ENCODE measurements at places on chromosomes 5 and 9.

DNA sequence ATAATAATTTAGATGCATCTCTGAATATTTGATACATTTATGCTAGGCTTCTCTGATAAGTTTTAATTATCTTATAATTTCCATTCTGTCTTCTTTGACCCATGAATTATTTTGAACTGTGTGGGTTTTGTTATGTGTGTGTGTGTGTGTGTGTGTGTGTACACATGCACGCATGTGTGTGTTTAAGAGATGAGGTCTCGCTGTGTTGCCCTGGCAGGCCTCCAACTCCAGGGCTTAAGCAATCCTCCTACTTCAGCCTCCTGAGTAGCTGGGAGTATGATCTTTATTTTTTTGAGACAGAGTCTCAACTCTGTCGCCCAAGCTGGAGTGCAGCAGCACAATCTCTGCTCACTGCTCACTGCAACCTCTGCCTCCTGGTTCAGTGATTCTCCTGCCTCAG is 75.4 kb downstream of the NDUFAF2 start:
- DNase-seq, result no peak

- DNase-seq, result no peak
Observed at GRCh38 chr9:121786998-121787422, 135.6 kb downstream of the DAB2IP start.

GRCh38 chr5:143569722-143570567 is 166.5 kb upstream of the NR3C1 start:
- no peak for DNase-seq

DNA sequence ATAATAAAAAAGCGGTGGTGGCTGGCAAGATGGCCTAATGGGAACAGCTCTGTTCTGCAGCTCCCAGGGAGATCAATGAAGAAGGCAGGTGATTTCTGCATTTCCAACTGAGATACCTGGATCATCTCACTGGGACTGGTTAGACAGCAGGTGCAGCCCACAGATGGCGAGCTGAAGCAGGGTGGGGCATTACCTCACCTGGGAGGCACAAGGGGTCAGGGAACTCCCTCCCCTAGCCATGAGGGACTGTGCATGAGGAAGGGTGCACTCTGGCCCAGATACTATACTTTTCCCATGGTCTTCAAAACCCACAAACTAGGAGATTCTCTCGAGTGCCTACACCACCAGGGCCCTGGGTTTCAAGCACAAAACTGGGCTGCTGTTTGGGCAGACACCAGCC is 45.6 kb upstream of the PTGER4 start:
- no peak for DNase-seq

DNA sequence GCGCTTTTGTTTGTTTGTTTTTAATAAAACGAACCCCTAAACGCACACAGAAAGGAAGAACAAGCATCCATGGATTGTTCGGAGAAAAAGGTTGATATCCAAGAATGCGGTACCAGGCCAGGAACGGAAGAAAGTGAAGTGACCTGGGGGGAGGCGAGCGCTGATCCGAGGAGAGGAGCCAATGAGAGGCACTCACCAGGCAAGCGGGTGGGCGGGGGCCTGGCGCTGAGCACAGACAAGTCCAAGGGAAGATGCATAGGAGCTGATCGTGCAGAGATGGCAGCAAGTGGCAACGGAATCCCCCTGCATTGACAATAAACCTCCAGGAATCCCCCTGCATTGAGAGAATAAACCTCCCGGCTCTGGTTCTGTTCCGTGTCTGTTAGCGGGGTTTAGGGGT is 8.4 kb downstream of the OBP2B start:
- DNase-seq, result no peak

DNA sequence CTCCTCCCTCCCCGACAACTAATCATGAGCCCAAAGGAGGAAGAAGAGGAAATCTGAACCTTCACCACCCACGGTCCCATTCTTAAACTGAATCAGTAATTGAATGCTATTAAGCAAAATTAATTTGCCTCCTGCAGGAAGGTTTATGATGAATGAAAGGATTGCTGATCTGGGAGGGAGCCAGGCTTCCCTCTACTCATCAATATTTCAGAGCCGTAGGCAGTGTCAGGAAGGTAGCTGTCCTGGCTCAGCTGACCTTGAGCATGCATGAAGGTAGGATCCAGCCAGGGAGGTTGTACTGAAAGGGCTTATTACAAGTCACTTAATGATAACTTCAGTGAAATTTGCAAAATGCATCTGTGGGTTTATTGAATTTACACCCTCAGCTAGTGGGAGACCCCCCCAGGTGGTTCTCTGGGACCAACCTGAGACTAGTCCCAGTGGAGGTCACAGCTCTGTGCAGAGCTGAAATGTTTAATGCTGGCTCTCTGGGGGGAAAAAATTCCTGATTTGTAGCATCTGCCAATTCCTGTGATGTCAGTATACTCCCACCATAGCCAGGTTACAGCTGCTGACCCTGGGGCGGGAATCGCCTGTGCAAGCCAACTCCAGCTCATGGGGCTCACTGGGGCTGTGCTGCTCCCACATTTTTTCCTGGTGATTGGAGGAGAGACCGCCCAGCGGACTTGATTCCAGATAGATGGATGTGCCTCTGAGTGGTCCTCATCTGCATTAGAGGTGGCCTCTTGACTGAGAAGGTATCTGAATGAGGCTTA is 47.9 kb upstream of the NCS1 start:
- no peak for DNase-seq

DNA sequence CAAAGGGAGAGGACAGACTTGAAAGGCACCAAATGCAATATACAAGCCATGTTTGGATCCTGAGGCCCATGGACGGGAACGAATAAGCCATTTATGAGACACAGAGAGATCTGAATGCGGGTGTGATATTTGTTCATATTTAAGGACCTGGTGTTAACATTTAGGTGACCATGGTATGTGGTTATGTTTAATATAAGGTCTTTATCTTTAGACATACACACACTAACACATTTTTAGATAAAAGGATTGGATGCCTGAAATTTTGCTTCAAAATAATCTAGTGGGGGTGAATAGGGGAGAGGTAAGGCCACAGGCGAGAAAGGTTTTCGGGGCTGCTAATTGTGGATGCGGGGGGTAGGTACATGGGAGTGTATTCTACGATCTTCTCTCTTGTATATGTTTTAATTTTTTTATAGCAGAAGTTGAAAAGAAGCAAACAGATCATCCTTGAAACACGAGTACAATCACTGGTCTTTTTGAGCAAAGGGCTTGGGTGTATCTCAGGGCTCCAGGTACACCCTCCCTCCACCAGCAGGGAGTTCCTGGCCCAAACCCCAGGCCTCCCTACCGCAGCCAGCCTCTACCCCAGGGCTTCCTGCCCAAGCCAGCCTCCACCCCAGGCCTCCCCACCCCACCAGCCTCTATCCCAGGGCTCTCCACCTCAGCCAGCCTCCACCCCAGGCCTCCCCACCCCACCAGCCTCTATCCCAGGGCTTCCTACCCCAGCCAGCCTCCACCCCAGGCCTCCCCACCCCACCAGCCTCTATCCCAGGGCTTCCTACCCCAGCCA is 12.2 kb downstream of the AKNA start:
- DNase-seq, result no peak

DNA sequence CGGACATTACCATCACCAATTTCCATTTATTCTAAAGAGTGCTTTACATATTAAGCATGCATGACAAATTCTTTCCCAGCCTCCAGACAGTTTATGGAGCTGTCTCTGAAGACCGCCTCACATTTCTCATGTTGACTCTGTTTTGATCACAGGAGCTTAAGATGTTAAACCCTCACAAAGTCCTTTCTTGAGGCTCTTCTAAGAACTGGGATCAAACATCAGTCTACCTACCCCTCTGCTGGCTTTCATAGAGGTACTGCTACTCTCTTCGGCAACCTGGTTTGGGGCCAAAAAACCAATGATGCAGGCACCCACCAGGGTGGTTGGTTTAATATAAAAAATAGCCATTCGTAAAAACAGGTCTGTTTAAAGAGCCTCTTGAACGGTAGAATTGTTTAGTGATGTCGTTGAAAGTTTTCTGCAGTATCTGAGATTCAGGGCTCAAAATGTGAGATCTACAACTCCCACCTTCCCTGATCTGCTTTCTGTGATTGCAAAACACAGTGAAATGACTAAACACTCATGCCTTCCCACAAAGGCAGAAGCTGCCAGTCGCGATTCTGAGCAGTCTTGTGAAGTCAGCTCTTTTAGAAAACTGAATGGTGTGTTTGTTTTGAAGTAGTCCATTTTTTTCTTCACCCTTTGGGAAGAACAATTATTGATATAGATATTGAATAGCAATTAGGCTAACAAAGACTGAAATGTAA is 3.5 kb downstream of the RXFP3 start:
- no peak for DNase-seq

- no peak for DNase-seq
Observed at GRCh38 chr9:1775230-1775629, 239.9 kb upstream of the SMARCA2 start.

GRCh38 chr9:126523611-126524111 is 90.1 kb upstream of the LMX1B start:
- DNase-seq, result no peak

DNA sequence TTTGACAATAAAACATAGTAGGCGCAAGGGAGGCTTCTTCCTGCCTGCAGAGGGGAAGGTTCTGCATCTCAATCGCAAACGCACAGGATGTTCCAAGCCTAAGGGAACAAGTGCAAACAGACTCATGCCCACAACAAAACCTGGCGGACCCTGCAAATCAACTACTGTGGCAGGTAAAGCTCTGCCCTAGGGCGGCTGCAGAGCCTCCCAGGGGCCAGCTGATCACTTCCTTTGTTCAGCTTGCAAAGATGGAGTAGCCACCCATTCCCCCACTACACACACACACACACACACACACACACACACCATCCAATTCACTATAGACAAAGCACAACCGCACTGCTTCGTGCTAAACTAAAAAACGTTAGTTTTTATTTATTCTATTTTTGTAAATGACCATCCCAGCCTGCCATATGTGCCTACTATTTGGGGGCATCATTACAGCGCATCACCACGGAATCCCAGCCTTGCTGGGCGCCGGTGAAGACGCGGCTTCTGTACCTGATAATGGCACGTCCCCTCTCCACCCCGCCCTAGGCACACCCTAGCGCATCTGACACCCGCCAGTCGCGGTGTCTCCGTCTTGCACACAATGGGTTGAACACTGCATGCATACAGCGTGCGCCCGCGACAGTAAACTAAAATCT is 57.6 kb downstream of the DPYSL3 start:
- no peak for DNase-seq

GRCh38 chr5:150674341-150674821 is 13.3 kb downstream of the MYOZ3 start:
- DNase-seq, result peak; percentile 90

DNA sequence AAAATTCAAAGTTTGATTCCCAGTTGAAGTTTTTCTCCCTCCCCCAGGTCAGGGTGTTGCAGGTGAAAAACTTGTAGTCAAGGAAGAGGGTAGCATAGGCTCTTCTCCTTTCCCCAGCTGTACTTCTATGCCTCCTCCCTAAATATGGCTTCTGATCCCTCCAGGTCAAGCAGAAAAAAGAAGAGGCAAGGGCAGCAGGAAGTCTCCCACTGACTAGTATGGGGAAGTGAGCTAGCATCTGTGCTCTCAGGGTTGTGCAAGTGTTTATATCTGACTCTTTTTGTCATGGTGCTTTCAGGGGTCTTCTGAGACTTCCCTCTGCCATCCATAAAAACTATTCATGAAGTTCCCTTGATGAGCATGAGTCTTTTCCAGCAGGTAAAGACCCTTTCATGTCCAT is 76.0 kb downstream of the ATPSCKMT start:
- DNase-seq, result no peak

- DNase-seq, result no peak
Observed at GRCh38 chr9:89358985-89359384, 40.7 kb downstream of the SECISBP2 start.
